ENCODE measurements at places on chromosomes 7 and 10. TPM values are rescaled to one million over a fixed set of nuclear protein-coding genes. Genes with fewer than 3 reads are reported as not detected.

HYAL4 gene
- total RNA-seq = not detected

MYOZ1 gene
- total RNA-seq = not detected

LRIT1 gene
- not detected for total RNA-seq

COL1A2 gene
- total RNA-seq = 4.6 TPM

ADRB1 gene
- total RNA-seq = 0.12 TPM

ACTR3C gene
- total RNA-seq = 12.8 TPM

NCF1 gene
- 0.96 TPM for total RNA-seq

CC2D2B gene
- 0.76 TPM for total RNA-seq

ZNF680 gene
- 9.6 TPM for total RNA-seq

CYP2W1 gene
- not detected for total RNA-seq

SNCG gene
- 0.29 TPM for total RNA-seq

PRRT4 gene
- total RNA-seq = not detected

BAIAP2L1 gene
- 1.1 TPM for total RNA-seq

AZGP1 gene
- not detected for total RNA-seq

CPA2 gene
- total RNA-seq = not detected

FRA10AC1 gene
- total RNA-seq = 17.7 TPM

Measured in T-helper 1 cell treated with Interleukin-12 subunit alpha and Interleukin-12 subunit beta and Interleukin-4 antibody, amounts not matched to agents 30 ng/mL and 1 ng/mL, for 36 hours (primary cell).